ENCODE measurements at places on chromosomes 16 and 17.

DNA sequence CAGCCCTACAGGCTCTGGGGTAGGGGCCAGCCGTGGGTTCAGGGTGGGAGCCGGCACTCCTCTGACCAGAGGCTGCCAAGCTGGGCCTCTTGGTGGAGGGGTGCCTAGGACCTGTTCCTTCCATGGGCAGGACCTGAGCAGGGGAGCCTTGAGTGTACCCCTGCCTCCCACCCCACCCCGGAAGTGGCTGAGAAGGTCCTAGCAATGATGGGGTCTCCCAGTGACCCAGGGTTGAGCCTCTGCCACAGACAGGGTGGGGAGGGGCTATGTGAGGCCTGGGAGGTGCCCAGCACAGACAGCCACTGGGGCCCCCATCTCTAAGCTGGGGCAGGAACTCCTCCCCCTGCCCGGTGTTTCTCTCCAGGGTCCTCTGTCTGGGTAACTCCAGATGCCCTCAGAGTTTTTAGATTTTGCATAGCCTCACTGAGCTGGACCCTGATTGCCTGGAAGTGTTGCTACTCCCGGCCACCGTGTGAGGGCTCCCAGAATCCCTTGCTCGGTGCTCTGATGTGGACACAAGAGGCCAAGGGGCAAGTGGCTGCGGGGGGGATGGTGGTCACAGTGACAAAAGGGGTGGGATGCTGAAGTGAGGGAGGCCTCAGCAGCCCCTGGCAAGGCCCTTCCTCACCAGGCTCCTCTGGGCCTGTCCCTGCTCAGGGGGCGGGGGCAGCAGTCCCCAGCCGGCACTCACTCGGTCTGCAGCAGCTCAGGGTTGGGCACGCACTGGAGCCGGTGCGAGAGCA lies 6.4 kb upstream of the MTSS2 start:
- DNase-seq: no peak

DNA sequence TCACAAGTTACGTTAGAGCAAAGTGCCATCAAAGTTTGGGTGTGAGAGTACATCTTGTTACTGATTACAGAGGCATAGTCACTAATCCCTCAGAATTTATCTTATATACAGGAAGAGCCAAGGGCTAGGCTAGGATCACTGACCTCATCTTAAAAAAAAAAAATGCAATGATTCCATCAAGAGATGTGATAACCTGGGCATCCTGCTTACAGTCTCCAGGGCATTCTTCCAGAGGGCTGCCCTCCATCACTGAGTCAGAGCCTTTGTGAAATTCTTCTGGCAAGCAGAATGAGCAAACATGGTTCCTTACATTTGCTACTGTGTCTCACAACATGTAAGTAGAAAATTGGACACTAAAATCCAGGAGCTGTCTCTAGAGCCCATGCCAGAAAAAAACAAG lies 410.6 kb downstream of the ZFHX3 start:
- DNase-seq: peak; percentile 11

DNA sequence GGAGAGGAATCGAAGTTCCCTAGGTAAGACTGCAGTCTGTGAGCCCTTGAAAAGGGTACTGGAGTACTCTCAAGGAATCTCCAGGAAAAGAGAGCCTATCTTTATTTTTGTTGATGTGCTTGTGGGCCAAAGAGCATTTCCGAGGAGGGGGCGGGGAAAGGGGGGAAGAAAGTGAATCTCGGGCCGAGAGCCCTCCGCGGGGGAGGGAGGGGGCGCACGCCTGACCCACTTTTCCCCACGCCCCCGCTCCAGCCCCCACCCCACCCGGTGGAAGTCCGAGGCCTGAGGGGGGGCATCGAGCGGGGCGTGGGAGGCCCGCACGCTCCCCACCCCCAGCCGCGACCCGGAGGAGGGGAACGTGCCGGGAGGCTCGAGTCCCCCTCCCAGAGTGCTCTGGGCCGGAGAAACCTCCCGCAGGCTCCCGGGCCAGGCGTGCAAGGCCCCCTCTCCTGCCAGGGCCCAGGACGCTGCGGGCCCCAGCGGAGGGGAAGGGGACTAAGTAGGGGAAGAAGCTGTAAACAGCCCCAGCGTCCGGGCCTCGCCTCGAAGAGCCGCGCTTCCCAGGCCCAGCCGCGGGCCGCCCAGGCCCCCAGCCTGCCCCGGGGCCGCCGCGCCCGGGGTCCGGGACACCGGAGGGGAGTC lies 444 bp downstream of the HELZ start:
- no peak for DNase-seq

DNA sequence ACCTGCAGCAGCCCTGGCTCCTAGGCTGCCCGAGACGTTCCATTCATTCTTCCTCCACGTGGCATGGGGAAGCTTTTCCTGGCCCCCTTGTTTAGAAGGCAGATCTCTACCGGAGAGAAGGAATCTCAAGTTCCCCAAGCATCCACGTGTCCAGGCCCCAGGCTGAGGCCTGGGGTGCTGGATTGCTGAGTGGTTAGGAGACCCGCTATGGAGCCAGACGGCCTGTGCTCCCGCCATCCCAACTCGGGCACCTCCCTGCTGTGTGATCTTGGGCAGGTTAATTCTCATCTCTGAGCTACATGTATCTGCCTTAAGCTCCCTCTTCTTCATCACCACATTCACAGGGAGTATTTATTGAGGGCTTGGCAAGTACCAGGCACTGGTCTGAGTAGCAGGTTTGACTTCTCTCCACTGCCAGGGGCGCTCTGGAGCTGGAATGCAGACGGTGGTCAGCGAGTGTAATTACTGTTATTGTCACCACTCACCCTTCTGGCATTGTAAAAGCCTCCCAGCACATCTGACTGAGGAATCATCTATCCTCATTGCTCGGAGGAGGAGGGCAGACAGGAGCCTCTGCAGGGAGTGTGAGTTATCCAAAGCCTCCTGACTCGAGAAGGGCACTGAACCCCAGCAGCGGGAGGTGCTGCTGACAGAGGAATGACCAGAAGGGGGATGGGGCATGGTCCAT lies 1.1 kb upstream of the ADGRG1 start:
- no peak for DNase-seq

DNA sequence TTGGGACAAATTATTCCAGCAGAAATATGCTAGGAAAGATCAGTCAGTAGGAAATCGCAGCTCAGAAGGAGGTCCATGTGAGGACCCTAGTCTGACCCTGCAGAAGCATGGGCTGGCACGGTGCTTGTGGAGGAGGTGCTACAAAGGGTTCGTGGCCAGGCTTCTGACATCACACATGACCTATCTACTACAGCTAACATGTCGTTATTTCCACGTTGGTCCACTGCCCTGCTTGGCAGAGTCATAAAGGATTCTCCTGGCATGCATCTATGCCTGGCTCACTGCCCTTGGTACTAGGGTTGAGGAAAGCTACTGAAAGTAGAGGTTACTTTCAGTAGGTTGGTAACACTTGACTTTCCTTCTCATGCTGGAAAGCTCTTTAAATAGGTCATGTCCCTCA lies 118.1 kb upstream of the SHISA6 start:
- no peak for DNase-seq

DNA sequence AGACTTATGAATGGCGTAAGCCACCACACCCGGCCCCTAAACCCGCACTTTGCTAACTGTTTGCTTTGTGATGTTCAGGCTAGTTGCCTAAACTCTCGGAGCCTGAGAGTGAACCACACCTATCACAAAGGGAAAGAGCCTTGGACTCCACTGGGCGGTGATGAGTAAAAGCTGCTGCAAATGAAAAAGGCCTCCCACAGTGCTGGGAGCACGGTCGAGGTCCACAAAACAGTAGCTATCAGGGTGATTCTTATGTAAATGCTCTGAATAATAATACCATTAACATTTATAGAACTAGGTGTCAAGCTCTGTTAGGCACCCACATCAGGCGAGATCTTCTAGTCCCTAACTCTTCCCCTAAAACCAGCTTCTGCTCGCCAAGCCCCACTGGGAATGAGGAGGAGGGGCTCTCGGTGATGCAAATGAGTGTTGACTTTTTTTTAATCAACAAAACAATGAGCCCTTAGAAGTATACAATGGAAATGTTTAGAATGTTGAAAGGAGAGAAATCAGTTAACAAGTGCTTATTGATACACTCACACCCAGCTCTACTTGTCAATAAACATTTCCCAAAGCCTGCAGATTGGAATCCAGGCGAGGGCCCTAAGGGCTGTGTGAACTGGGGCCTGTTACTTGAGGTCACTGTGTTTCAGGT lies 19.8 kb downstream of the FBRS start:
- no peak for DNase-seq

GRCh38 chr16:27712251-27712711 lies 162.3 kb downstream of the KATNIP start:
- no peak for DNase-seq

- no peak for DNase-seq
Observed at GRCh38 chr17:12618557-12618956, 47.1 kb upstream of the MYOCD start.

DNA sequence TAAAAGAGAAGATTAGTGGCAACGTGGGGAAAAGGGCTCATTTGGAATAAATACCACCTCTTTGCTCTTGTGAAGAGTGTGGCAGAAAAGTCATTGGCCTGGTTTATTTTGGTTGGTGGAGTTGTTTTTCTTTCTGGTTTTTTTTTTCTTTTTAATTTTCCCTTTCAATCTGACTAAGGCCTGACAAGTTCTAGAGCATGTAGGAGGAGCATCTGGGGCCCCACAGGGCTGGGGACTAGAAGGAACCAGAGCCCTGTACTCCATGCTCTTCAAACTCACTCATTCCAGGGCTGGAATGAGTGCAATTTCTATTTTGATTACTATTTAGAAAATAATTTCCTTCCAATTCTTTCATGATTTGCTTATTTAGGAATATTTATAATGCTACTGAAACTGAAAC lies 13.3 kb downstream of the IRX5 start:
- DNase-seq: no peak

- DNase-seq: no peak
Observed at GRCh38 chr16:14036889-14037288, 34.2 kb upstream of the MRTFB start.

GRCh38 chr17:34482730-34483129 lies 96.7 kb upstream of the TMEM132E start:
- DNase-seq: no peak

Measured in pulmonary artery endothelial cell (primary cell).